ENCODE measurements at places on chromosomes 1 and 21.
A peak's percentile ranks its signal among the peaks of the same experiment; 100 is the strongest.

DNA sequence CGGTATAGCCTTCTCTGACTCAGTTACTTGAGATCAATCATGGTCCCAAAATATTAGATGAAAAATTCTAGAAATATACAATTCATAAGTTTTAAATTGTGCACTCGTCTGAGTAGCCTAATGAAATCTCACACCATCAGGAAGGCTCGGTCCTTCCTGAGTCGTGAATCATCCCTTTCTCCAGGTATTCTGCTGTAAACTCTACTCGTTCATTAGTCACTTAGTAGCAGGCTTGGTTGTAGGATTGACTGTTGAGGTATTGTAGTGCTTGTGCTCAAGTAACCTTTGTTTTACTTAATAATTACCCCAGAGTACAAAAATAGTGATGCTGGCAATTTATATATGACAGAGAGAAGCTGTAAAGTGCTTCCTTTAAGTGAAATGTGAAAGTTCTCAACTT, 238.7 kb downstream of the OLFM3 start:
- DNase-seq: no peak

DNA sequence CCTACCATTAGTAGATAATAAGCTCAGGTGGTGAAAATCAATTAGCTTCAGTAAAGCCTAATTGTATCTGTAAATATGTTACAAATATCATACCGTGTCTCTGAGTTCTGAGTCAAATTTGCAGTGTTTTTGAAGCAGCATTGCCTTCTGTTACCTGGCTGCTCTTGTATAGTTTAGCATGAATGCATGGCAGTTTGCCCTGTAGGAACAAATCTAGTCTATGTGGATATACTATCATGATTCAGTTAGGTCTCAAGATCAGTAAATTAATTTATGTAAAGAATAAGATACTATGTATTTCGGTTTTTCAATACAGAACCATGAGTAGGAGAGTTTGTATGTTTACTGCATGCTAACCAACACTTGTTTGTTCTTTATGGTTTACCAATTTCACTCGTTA, 240.6 kb upstream of the C1orf105 start:
- DNase-seq: no peak

DNA sequence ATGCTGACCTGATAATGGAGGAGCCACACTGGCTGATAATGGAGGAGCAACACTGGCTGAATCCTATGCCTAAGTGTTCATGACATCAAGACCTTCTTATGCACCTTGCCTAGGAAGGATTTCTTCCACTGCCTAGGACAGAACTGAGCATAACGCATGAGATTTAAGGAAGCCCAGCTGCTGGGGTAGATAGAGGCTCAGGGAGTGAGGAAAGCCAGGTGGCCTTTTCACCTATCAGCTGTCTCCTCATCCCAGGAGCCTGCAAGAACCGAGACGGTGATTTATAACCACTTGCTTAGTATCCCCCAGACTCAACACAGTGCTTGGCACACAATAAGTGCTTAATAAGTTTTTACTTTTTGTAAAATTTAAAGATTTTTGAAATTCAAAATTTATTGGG, 7.4 kb upstream of the CTBS start:
- DNase-seq: no peak

DNA sequence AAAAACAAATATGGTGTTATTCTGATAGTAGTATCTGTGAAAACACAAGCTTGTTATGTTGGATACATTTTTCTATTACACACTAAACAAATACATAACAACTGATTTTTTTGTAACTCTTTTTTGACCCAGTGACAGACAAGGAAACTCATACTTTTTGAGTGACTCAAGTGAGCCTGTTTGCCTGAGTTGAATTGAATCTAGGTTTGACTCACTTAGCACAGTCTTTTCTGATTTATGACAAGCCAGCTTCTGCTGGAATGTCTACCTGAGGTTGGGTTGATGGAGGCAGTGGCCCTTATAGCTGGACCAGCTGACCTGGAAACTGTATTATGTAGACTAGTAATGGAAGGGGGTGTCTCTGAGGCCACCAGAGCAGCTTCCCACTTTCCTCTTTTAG, 4.2 kb upstream of the CLCA4 start:
- DNase-seq: no peak

- no peak for DNase-seq
These were observed 54.0 kb upstream of the ACTL8 start for GRCh38 chr1:17700945-17701810.

GRCh38 chr1:214125819-214126218, 138.0 kb downstream of the PROX1 start:
- DNase-seq: no peak

DNA sequence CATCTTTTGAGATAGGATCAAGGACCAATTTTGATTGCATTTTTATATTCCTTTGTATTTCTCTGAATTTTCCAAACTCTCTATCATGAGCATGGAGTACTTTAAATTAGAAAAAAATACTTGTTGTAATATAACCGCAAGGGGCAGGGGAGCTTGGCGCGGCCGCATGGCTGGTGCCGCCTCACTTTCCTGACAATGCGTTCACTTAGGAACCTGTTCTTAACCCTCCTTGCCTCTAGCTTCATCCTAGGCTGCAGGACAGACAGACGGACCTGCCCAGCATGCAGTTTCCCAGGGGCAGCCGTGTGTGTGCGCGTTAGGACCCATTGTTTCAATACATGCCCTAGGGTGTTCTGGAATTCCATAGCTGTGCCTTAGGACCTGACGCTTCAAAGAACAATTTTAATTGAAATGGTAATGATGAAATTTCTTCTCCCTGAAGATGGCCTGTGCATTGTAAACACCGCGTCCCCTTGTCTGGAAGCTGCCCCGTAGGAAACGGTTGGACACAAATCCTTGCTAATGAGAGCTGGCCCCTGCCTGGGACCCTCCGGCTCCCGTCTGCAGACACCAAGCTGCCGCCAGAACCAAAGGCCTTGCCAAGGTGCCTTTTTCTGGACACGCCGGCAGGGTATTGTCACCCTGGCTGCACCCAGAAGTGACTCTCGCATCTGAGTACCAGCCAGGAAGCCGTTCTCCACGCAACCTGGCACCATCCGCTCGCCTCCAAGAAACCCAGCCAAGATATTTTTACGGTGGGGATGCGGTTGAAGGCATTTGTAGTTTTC, 466.4 kb downstream of the NPHP4 start:
- DNase-seq: no peak

GRCh38 chr1:93579891-93580290, 101.7 kb downstream of the BCAR3 start:
- no peak for DNase-seq

DNA sequence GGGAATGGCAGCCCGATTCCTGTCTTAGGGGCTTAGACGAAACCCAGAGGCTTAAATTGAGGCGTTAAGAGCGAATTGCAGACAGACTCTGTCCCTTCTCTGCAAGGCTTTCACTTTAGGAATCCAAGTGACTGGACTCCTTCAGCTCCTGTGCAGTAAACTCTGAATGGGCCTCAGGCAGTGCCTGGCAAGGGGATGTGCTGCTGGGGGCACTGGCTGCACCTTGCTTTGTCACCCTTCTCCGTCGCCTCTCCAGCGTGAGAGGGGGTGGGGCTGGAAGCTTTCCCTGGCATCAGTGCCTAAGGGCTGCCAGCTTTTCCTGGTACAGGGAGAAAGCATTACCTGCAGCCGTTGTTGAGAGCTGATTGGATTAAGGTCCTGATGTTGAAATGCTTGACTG, 39.9 kb upstream of the NFASC start:
- DNase-seq: no peak

- peak; percentile 36 for DNase-seq
These were observed 49.8 kb downstream of the ACOT7 start for GRCh38 chr1:6343506-6344405.

DNA sequence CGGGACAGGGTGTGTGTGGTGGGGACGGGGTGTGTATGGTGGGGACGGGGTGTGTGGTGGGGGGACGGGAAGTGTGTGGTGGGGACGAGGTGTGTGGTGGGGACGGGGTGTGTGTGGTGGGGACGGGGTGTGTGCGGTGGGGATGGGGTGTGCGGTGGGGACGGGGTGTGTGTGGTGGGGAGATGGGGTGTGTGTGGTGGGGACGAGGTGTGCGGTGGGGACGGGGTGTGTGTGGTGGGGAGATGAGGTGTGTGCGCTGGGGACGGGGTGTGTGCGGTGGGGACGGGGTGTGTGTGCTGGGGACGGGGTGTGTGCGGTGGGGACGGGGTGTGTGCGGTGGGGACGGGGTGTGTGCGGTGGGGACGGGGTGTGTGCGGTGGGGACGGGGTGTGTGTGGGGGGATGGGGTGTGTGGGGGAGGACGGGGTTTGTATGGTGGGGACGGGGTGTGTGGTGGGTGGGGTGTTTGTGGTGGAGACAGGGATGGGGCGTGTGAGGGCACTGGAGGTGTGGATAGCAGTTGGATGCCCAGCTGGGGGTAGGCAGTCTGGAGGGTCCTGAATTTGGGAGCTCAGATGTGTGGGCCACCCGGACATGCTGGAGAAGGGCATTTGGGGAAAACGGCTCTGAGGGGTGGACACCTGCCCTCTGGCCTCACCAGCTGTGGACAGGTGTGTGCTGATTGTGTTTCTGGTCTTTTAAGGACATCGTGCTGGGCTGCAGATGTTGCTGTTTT, 16.9 kb downstream of the IBA57 start:
- DNase-seq: no peak

- DNase-seq: no peak
These were observed 12.2 kb upstream of the ID3 start for GRCh38 chr1:23571465-23571864.

GRCh38 chr21:41459884-41460534, 34.0 kb downstream of the MX1 start:
- no peak for DNase-seq

DNA sequence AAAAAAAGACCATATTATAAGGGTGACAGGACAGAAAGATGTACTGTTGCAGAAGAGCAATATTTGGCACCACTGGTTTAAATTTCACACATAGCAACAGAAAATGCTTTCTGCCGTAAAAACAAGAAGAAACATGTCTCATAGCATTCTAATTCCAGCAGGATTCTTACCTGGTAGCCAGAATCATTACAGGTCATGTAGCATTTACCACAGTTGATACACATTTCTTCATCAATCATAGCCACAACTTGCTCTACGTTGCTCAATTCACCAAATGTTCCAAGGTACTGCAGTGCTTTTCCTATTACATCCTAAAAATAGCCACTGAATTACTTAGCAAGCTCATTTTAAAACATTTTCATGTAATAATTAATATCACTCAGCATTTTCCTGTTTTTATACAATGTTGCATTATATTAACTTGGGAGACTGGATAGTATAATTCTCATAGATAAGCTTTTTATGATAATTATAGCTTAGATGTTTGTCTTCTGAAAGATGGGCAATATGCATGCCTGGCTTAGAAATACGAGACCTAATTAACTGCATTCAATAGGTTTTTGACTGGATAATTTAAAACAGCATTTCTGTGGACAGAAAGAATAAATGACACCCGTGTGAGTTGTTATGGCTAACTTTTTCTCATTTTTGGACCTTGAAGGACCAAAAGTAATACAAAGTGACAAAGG, 360.7 kb downstream of the PTBP2 start:
- no peak for DNase-seq

GRCh38 chr1:2174348-2175054, 20.1 kb downstream of the FAAP20 start:
- DNase-seq: no peak

DNA sequence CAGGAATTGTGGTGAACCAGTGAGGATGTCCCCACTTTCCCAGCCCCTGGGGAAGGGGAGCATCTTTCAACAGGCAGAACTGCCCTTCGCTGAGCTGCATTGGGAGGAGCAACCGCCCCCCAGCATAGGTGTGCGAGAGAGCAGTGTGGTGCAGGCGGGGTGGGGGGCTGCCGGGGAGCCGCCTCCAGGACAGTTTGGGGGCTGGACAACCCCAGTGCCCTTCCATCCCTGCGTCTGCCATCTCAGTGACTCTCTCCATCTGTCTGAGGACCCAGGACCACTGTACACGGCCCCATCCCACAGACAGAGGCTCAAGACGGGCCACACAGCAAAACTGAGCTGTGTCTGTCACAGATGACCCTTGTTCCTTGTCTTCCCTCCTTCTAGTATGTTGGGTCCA, 14.2 kb downstream of the PODN start:
- no peak for DNase-seq

GRCh38 chr1:60923389-60924087, 158.8 kb upstream of the NFIA start:
- DNase-seq: no peak

DNA sequence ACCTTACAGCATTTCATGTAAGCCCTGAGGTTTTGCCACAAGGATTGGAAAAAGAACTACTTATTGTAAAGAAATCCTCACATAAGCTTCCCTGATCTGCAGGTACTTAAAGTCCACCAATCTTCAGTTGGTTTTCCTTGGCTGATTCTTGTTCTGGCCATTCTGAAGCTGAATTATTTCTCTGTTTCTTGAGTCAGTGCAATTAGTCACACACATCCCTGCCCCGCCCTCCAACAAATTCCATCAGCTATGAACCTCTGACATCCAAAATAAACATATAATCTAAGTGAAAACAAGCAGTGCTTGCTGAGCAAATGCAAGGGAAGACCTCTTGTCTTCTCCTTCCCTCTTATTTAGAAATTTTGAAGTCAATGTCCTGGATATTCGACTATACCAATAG, 8.2 kb upstream of the FNDC7 start:
- no peak for DNase-seq

GRCh38 chr21:36643374-36644250, 55.3 kb upstream of the SIM2 start:
- no peak for DNase-seq
